ENCODE measurements at places on chromosomes 1 and 21.

DNA sequence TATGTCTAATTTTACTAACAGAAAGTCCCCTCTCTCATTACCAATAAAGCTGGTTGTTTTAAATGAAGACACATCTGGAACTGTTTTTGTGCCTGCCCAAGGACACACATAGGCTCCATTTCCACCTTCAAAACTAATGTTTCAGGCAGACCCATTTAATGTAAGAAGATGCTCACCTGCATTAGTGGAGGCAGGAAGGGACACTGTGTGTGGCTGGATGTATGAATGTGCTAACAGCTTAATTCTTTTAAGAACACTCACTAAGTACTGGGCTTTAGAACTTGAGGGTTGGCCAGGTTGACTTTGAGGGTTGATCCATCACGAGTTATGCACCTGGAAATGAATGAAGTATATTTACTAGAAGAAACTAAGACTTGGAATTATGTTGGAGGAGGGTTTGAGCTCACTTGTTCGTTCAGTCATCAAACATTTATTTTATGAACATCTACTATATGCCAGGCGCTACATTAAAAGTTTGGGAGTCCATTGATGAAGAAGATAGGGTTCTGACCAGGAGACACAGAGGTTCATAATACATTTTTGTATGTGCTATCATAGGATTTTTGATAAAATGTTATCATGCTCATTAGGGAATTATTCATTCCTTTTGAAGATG is 5.4 kb downstream of the JUN start:
- no peak for DNase-seq

DNA sequence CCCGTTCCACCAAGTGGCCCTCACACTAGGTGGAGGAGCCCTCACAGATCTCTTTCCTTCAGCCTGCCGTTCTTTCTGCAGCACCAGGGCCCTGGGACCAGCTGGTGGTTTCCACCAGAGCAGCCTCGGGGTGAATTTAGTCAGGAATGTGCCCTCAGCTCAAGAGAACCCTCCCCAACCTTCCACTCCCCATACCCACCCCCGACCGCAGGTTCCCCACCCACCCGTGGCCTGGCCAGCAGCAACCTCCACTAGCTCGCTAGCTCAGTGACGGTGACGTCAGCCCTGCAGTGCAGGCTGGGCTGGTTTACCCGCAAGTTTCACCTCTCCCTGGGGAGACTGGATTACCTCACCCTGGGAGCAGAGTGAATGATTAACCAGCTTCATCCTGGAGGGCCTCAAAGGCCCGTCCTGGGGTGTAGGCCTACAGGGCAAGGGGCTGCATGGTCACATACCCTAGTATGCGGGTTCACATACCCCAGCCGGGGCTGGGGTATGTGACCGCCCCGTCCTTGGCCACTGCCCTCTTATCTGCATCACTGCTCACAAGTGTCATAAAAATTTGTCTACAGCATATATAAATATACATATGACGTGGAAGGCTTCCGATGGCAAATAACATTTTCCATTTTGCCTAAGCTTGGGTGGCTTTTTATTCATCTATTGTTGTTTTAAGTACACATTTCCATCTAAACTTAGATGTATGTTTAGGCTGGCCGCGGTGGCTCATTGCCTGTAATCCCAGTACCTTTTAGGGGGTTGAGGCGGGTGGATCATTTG is 24.5 kb downstream of the ELF3 start:
- DNase-seq = no peak

DNA sequence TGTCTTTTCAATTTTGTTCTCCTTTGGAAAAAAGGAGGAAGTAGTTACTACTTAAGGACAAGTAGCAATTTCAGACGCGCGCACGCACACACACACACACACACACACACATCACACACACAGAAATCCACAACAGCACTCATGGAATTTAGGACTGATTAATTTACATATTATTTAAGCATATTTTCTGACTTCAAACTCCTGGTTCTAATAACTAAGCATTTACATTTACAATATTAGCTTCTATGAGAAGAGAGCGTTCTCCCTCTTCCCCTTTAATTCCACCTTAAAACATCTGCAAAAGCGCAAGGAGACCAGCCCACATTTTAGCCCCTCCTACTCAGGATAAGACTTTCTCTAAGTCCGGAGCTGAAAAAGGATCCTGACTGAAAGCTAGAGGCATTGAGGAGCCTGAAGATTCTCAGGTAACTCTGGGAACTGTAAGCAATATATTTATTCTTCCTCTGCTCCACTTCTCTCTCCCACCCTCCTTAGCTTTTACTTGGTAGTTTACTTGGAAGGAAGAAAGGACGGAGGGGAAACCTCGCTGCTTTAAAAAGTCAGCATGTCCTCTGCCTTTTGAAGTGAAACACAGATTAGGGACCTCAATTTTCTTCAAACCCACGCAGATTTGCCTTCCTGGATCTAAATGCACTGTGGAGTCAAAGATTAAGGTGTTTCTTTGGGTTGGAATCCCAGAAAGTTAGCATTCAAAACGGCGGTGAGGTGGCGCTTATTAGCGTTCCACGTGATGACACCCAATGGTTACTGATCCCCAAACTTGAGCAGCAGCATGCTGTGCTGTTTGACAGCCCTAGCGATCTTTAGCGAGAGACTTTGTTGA is at the start of gene PLA2G4A:
TSS of gene PLA2G4A (plus strand) at position 339 of the 844 bp plus-strand sequence. CDS start 25,406 bp downstream, outside the sequence.
- no peak for DNase-seq

GRCh38 chr1:198162091-198162767 is 5.4 kb downstream of the NEK7 start:
- DNase-seq = peak; percentile 28

- DNase-seq = no peak
Measured at GRCh38 chr1:160750608-160751007, 11.6 kb downstream of the SLAMF7 start.

GRCh38 chr21:15182731-15183130 is 117.9 kb upstream of the NRIP1 start:
- DNase-seq = no peak

DNA sequence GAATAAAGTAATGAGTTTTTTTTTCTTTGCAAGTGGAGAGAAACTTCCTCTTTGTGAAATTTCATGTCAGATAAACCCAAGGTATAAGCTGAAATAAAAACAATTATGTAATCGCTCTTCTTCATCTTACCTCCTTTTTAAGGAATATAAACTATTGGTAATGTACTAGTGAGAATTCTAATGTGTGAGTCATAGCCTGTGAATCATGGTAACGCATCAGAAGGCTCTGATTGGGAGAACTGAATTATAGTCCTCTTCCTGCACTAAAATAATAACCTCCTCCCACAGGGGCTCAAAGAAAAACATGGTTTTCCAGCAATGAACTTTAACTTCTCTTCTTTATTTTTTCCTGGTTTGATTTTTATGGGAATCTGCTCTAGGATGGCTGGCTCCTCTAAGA is 57.1 kb upstream of the COX20 start:
- DNase-seq = no peak

GRCh38 chr1:14724246-14724645 is 125.8 kb downstream of the KAZN start:
- DNase-seq = no peak

- DNase-seq = no peak
Measured at GRCh38 chr1:182679684-182680083, 4.7 kb downstream of the RGS8 start.

DNA sequence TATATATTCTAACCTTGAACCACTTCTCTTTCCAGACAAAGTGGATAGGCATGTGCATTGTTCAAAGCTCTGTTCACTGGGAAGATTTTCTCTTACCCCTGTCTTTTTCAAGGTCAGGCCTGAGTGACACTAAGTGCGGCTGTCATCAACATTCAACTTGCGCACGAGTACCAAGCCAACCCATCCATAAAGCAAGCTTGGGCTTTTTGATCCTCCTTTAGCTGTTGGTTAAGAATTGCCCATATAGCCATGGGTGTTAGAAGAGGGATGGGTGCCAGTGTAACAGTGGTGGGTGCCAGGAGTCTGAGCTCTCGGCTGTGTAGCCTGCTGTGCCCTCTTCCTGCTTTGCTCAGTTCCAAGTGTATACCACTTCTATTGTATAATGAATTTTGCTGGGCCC is 136.1 kb downstream of the GLUL start:
- no peak for DNase-seq

DNA sequence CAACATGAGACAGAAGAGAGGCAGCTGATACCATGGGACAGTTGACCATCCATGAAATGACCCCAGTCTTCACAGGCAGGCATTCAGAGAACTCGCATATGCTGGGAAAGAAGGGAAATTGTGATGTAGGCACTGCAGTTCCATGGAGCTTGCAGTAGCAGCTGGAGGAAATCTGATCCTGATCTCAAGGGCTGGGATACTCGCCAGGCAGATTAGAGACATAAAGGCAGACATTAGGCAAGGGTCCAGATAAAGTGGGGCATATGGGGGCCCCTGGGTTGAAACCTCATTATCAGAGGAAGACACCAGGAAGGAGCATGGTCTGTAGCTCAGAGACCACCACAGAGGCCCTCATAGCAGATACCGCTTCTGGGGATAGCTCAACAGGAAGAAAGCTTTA is 48.7 kb upstream of the TNR start:
- no peak for DNase-seq

All from CD4-positive, alpha-beta T cell treated with Interleukin-4 for 1 hour (primary cell).